ENCODE measurements at places on chromosomes 2 and 18.

- no peak for DNase-seq
These were observed 40.1 kb downstream of the KCTD18 start for GRCh38 chr2:200469708-200470211.

DNA sequence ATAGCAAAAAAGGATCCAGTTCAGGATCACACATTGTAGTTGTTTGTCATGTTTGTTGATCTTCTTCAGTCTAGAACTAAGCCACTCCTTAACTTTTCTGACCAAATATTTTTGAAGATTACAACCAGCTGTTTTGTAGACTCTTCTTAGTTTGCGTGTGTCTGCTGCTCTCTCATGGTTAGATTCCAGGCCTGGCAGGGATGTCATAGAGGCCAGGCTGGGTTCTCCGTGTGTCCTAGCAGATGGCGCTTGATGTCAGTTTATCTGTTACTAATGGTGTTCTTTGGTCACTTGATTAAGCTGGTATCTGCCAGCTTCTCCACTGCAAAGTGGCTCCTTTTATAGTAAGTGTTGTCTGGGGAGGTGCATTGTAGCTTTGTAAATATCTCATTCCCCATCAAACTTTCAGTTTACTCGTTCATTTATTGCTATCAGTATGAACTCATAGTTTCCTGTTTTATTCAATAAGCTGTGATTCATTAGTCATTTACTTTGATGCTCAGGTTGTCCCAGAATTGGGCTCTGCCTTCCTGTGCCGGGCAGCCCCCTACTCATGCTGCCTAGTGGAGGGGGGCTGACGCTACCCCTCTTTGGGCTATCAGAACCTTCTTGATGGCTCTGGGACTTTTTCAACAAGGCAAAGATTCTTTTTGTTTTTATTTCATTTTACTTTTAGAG is 42.1 kb downstream of the GRHL1 start:
- peak; percentile 42 for DNase-seq

DNA sequence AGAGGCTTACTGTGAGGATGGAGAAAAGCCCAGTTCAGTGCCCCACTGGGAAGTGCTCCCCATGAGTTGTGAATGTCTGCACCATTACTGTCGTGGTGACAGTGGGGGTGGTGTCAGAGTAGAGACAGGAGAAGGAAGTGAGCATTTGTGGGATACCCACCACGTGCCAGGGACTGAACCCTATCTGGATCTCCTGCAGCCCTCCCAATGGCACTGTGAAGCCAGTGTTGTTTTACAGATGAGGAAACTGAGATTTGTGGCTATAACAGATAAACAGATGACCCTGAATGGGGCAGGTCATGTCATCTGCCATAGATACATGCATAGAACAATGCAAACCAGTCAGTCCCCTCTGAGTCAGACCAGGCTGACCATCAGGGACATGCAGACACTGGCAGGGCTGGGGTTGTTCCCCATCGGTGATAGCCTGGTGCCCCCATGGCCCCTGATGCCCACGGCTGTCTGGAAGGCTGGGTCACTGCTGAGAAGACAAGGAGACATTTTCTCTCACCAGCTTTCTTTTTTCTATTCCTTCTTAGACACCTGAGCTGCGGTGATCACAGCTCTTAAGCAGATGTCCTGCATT is 60.8 kb downstream of the EMILIN2 start:
- no peak for DNase-seq

DNA sequence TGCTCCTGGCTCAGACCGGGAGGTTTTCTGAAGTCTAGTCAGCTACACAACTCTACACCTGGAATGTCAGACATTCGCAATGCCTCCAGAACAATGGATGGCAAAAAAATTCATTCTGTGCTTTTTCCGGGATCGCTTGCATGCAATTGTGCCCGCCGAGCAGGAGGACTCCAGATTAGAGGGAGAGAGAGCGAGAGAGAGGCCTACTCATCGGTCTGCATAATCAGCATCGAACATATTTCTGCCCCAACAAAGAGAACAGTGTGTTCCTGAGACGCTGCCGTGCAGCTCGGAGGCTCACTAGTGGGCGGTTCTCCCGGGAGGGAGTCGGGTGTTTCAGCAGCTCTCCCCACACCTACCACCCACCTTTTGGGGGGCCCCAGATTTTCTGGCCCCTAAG is 117.1 kb downstream of the KLHL29 start:
- DNase-seq, result no peak

DNA sequence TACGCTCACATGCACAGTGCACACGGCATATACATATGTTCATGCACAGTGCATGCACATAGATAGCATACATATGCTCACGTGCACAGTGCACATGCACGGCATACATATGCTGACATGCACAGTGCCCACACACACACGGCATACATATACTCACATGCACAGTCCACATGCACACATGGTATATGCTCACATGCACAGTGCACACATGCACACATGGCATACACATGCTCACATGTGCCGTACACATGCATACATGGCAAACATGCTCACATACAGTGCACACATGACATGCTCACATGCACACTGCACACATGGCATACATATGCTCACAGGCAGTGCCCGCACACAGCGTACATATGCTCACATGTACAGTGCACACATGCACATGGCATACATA is 97.7 kb upstream of the CTDP1 start:
- no peak for DNase-seq

GRCh38 chr2:12173271-12173942 is 427.0 kb downstream of the LPIN1 start:
- DNase-seq, result no peak

DNA sequence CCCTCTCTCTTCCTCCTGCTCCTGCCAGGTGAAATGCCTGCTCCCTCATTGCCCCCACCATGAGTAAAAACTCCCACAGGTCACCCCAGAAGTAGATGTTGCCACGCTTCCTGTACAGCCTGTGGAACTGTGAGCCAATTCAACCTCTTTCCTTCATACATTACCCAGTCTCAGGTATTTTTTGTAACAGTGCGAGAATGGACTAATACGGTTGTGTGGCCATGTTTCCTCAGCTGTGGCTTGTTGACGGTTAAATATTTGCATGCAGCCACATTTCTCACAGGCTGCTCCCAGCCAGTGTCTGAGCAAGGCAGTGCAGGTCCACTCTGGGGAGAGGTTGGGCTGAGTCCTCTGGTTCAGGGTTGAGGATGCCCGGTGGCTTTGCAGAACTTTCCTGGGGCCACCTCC is 27.8 kb upstream of the COPS8 start:
- no peak for DNase-seq
